PC-9 (cell line): ENCODE measurements at places on chromosomes 2 and 18.

DNA sequence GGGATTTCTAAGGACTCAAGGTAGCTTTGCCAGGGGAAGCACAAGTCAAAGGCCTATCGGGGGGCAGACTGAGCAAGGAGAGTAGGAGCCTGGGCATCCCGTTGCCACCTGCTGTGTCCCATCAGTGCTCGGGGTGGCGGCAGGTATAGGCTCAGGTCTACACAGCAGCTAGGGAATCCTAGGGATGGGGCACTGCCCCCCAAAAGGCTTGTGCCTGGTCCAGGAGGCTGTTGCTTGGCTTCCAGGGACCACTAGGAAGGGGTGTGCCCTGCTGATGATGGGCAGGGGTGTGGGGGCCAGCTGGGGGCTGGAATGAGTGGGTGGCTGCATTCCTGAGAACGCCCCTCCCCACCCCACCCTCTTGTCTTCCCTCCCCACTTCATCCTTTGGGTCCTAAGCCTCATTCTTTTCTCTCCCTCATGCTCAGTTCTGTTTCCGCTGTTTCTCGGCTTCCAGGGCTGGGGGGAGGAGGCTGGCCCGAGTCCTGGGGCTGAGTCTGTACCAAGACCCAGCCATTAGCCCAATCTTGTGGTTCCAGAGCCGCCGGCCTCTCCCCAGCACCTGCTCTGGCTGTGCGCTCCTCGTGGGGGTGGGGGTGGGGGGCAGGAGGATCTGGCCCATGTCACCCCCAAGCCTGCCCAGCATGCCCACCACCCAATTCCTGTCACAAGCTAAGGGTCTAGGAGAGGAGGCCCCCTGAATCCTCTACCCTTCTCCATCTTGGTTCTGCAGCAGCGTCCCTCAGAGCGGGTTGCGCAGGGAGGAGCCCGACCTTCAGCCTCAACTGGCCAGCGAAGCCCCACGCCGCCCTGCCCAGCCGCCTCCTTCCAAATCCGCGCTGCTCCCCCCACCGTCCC, 12.8 kb downstream of the SPEG start:
- no peak for DNase-seq

DNA sequence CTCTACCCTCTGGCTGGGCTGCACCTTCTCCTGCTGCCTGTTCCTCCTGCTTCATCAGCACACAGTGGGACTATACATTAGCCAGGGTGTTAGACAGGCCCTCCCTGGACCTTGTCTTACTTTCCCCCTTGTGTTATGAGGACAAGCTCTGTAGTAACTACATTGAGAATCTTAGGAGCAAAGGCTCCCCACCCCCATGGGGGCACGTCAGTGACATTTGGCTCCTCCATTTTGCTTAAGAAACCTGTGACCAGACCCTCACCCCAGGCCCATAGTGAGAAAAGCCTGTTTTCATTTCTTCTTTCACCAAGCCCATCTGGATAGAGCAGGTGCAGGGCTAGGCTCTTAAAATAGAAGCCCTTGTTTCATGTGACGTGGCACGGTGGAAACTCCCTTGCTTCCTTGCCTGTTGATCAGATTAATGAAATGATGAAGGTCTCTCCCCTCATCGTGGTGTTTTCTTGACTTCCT, 146.7 kb downstream of the RPIA start:
- no peak for DNase-seq

DNA sequence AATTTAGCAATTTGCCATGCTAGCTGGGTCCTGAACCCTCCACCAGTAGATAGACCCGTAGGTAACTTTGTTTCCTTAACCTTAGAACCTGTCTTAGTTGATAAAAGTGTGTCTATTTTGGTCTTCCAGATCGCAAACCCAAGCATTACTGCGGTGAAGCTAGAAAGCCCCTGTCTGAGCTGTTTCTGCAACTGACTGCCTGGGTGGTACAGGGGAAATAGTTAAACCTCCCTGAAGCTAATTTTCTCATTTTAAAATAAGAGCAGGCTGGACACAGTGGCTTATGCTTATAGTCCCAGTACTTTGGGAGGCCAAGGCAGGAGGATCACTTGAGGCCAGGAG, 101.7 kb upstream of the MSH2 start:
- no peak for DNase-seq

- DNase-seq: no peak
Observed at GRCh38 chr2:64251497-64252250, 107.5 kb upstream of the PELI1 start.
